ENCODE measurements at places on chromosomes 7 and 10.

GRCh38 chr7:41754046-41754445 is 51.2 kb upstream of the INHBA start:
- DNase-seq, result no peak

DNA sequence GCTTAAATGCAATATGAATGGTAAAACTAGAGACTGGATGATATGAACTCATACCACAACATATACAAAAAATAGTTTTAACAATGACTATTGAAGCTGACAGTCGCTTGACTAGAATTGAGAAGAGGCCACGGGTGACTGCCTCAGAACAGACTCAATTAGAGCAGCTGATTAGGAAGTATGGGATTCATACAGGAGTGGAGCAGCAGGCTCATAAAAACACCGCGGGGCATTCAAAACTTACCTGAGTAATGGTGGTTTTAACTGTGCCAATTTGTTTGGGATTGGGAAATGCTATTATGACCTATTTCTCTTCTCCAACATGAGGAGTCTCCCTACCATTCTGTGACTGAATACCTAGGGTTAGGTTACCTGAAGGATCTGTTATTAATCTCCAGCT is 2.1 kb downstream of the CADPS2 start:
- DNase-seq, result no peak

DNA sequence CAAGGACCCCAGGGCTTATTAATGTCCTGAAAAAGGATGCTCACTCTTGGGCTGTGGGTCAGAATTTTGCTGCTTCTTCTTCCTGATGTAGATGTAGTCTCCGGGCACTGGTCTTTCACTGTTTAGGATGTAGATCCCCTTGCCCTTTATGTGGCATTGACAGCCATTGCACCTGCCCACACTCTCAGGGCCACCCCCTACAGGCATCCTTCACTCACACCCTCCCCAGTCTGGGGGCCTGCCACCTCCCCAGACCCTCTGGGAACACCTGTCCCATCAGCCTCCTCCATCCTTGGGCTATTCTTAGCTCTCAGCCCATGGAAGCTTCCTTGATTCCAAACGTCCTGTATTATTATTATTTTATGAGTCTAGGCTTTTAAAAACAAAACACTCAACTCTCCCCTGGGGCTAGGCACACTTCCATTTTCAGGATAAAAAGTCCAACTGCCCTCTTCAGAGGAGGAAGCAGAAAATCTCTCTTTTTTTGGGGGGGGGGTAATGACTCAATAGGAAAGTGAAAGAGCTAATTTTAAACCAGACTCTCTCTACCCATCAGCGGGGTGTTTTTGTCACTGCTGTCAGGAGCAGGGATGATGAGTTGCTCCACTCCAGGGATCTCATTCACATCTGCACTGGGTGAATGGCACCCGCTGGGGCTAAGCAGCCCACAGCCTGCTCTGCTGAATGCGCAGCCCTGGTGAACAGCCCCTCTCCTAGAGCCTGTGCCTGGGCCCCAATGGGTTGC is 11.5 kb upstream of the KLRG2 start:
- DNase-seq, result peak; percentile 17

GRCh38 chr10:29835055-29835454 is 200.3 kb upstream of the SVIL start:
- DNase-seq, result no peak

DNA sequence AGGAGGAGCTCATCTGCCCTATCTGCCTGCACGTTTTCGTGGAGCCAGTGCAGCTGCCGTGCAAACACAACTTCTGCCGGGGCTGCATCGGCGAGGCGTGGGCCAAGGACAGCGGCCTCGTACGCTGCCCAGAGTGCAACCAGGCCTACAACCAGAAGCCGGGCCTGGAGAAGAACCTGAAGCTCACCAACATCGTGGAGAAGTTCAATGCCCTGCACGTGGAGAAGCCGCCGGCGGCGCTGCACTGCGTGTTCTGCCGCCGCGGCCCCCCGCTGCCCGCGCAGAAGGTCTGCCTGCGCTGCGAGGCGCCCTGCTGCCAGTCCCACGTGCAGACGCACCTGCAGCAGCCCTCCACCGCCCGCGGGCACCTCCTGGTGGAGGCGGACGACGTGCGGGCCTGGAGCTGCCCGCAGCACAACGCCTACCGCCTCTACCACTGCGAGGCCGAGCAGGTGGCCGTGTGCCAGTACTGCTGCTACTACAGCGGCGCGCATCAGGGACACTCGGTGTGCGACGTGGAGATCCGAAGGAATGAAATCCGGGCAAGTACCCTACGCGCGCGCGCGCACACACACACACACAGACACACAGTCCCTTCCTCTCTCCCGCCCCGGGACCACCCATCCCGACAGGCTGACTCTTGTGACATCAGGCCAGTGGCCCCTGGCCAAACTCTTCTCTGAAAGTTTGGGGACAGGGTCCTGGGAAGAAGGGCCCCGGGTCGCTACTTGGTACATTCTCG is 538 bp downstream of the TRIM8 start:
- peak; percentile 86 for DNase-seq

- no peak for DNase-seq
These were observed 39.5 kb downstream of the PRKAG2 start for GRCh38 chr7:151837285-151838042.

DNA sequence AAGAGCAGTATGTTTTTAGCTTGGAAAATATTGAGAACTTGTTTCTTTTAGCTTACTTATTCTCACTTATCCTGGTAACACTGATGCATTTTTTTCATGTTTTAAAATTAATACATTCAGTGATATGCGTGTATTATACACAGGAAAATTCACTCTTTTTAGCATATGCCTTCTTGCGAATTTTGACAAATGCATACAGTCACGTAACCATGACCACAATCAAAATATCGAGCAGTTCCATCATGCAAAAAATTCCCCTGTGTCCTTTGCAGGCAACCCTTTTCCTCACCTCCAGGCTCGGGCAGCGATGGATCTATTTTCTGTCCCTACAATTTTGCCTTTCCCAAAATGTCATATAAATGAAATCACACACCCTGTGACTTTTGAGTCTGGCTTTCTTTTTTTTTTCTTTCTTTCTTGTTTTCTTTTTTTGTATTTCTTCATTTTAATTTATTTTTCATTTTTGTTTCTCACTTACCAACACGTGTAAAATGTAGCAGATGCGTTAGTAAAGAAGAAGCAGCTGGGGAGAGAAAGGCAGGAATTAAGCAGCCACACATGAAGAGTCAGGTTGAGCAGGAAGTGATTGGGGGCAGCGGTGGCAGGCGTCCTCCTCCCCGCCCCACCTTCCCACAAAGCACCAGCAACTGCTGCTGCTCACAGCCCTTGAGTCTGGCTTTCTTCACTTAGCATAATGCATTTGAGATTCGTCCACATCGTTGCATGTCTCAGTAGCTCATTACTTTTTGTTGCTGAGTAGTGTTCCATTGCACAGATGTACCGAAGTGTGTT is 29.9 kb downstream of the ADRB1 start:
- DNase-seq, result no peak

DNA sequence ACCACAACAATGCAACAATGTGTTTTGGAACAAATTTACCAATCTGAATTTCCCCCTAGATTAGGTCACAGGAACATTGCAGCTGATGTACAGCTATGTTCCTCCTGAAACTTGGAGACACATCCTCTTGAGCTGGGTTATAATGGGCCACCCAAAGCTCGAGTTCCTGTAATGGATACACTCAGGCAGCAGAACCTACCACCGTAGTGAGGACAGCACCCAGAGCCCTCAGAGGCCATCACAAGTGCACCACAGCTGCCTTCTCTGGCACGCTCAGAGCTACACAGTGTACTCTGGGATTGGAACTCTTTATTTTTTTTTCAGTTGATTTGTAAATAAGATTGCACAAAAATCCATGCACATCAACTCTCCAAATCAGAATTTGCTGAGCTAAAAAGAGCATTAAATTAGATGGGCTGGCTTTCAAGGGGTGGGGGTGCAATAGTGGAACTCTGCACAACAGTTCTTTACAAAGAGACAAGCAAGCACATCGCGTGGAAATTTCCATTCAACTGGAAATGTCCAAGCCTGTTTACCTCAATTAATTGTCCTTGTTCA is 56.7 kb downstream of the EGFR start:
- DNase-seq, result no peak

DNA sequence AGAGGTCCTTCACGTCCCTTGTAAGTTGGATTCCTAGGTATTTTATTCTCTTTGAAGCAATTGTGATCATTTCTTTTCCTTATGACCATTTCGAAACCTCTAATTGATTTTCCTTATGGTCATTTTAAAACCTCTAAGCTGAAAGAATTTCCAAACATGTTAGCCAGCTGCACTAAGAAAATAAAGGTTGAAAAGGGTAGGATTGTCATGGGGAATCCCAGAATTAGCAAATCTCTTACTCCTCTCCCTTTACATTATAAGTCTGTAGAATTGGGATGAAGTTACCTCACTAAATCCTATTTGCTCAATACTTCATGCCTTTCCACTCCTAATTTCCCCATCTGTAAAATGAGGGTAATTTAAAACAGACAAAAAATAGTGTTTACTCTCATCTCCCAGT is 79.5 kb downstream of the FAM185A start:
- no peak for DNase-seq

DNA sequence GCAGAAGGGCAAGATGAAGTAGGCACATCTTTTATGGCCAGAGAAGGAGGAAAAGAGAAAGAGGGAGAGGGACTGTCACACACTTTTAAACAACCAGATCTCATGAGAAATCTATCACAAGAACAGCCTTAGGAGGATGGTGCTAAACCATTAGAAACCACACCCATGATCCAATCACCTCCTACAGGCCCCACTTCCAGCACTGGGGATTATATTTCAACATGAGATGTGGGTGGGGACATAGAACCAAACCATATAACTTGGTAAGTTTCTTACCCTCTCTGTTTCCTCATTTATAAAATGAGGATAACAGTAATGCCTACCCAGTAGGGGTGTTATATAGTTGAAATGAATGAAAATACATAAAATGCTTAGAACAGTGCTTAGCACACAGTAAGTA is 66.0 kb downstream of the CHCHD3 start:
- DNase-seq, result no peak

GRCh38 chr10:97904018-97904381 is 54.4 kb downstream of the GOLGA7B start:
- no peak for DNase-seq

DNA sequence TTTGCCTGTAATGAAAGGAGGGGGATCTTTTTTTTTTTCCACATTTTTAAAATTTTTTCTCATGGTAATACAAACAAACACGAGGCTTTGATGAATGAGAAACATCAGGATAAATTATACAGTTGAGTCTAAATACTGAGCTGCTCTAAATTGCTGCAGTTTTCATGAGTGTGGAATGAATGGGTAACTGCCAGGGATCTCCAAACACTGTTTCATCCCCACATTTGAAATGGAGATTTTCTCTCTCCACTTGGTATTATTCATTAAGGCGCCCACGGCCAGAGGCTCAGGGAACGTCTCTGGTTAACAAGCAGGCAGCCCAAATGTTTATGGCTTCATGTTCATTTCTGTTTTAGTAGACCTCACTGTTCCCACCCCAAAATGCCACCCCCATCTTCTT is 717.1 kb downstream of the GRID1 start:
- DNase-seq, result no peak

All from activated CD4-positive, alpha-beta T cell treated with anti-CD3 and anti-CD28 coated beads for 48 hours (primary cell).